Activated CD8-positive, alpha-beta T cell treated with anti-CD3 and anti-CD28 coated beads for 36 hours (primary cell): ENCODE measurements at places on chromosomes 1 and 21. TPM values are rescaled to one million over a fixed set of nuclear protein-coding genes. Genes with fewer than 3 reads are reported as not detected.

DNA sequence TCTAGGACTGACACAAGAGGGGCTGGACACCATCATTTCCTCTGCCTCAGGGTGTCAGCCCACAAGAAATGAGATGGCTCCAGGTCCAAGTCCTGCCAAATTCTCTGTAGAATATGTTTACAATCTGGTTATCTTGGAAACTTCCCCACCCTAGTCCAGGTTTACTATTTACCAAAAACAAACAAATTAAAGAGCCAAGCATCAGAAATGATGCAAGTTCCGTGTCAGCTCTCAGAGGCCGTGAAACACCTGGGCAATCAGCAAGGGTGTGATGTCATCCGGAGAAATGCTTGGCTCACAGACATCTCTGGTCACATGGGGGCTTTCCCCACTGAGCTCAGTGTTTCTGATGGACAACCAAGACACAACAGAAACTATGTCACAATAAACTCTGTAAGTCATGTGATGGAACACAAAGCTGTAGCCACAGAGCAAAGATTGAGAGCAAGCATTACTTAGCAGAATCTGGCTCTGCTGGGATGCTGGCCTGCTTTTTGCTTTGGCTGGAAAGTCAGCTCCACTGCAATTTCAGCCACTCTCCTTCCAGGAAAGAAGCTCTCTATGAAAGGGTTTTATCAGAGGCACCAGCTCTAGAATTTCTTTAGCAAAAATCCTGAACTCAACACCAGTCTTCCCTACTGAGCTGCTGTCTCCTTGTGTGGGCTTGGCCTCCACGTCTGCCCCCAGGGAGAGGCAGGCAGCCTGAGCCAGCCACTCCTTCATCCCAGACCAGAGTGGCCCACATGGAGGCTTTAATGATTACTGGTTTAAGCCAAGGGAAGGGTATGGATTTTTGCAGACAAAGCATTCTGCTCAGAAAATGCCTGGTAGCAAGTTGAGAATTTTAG is 55.9 kb downstream of the NENF start:
- DNase-seq, result peak; percentile 67

DNA sequence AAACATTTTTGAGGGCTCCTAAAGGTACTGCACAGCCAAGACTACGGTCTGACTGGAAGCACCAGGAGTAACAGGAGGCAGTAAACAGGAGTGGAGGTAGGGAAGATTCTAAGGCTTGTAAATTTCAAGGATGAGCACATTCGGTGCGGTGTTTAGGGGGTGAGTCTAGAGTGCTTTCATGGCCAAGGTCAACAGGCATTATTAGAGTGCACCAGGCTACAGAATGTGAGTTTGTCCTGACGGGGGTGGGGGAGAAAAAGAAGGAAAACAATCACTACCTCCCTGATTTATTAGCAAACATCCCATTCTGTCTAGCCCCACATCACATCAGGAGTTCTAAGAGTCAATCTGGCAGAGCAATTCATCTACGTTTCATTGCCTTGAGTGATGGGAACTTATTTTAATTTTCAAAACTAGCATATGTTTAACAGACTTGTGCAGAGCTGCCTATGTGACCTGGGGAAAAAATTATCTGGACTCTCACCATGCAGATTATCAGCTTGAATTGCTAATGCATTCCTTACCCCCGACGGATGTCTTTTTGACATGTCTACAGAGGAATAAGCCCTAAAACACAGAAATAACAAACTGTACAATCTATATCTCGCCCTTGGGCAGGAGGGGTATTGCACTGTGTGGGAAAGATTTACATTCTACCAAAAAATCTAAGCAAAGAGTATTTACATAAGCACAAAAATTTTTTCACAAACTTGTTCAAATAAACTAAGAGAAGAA is 45.0 kb downstream of the APP start:
- DNase-seq, result no peak

DNA sequence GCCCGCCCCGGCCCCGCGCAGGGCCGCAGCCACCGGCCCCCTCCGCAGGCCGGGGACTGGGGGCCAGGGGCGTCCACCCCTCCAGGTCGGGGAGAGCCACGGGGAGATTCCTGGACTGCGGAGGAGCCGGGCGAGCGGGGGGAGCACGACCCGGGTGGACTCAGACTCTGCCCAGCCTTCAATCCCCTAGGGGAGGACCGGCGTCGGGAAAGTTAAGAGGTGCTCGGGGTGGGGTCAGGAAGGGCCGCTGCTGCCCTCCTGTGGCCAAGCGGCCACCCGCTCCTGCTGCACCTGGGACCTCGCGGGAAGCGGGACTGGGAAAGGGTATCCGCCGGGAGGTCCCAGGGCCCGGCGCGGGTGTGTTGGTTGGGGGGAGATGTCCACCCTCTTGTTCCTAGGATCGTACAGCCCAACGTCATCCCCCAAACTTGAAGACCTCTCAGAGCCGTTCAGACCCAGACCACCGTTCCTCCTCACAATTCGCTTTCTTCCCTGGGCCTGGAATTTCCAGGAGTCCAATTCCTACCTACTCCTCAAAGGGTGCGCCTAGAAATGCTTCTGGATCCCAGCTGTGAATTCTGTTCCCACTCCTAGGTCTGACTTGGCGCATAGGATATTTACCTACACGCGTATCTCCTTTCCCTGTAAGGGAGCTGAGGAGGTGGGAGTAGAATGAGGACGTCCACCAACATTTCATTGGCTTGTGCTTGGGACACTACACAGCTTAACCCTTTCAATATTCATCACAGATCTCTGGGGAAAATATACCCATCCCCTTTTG is 484 bp upstream of the RHOC start:
- DNase-seq, result peak; percentile 75

The HMCN1 gene
- total RNA-seq, result not detected

GRCh38 chr1:170694172-170694926 is 30.4 kb downstream of the PRRX1 start:
- DNase-seq, result no peak

GRCh38 chr1:179177182-179177581 is 52.3 kb downstream of the ABL2 start:
- DNase-seq, result no peak

DNA sequence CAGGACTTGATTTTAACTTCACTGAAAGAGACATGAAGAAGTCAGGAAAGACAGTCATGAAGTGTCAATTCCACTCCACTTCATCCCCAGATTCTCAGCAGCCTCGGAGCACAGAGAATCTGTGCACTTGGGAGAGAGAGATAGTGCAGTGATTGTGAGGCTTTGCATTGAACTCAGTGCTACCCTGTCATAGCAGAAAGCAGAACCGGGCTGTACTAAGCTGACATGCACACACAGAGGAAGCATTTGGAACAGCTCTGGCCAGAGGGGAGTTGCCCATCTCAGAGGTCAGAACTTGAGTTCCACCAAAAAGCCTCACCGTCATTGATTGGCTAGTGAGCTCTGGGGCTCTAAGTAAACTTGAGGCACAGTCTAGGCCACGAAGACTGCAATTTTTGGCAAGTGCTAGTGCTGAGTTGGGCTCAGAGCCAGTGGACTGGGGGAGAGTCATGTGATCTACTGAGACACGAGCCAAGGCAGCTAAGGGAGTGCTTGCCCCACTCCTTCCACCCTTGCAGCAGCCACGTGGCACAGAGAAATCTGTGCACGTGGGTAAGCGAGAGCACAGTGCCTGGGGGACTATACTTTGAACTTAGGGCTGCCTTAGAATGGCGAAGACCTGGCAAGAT is 810.2 kb upstream of the ADAMTS5 start:
- DNase-seq, result no peak

DNA sequence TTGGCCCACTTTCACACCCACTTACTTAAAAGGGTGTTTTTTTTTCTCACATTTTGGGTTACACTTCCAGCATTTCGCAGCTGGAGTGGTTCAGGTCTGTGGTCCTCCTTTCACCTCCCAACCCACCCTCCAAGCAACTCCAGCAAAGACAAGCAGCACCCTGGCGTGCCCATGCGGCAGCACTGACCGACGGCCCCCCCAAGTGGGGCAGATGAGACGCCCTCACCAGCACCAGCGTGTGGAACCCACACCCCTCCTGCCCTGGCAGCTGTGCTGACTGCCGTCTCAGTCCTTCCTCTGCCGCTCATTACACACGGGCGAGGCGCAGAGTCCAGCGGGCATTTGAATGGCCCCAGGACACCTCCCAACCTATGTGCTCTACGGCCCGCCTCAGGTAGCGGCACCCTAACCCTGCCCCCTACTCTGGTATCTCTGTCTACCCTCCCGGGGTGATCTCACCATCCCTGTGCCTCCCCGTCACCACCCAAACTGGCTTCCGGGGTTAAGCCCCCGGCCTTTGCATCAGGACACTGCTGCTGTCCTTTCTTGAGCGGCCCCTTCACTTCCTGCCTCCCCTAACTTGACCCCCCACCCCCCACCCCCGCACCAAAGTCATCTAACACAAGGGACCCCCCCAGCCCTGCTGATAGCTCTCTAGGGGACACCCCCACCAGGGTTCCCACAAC is 10.9 kb downstream of the LSS start:
- DNase-seq, result no peak

The HSPB7 gene
- not detected for total RNA-seq

The SLC35F3 gene
- total RNA-seq, result 3.5 TPM

The NBPF20 gene
- 1.2 TPM for total RNA-seq

The LCE1E gene
- total RNA-seq, result not detected

GRCh38 chr1:63828322-63829044 is 54.7 kb downstream of the ROR1 start:
- DNase-seq, result no peak

The KIF26B gene
- 0.16 TPM for total RNA-seq

DNA sequence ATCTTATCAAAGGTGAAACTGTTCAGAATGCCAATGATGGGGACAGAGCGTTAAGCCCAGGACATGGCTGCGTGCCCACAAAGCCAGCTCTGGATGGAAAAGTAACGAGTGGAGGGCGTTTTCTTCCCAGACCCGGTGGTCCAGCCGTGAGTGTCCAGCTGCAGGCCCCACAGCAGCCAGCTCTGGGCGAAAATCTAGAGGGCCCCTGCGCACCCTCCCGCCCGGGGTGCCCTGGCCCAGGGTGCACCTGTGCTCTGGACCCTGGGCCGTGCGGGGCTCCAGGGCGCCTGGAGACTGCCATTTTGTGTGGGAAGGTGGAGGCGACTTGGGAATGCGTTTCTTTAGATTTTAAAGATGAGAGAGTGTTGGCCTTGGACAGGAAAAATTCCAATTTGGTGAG is 58.8 kb downstream of the SKI start:
- DNase-seq, result no peak

DNA sequence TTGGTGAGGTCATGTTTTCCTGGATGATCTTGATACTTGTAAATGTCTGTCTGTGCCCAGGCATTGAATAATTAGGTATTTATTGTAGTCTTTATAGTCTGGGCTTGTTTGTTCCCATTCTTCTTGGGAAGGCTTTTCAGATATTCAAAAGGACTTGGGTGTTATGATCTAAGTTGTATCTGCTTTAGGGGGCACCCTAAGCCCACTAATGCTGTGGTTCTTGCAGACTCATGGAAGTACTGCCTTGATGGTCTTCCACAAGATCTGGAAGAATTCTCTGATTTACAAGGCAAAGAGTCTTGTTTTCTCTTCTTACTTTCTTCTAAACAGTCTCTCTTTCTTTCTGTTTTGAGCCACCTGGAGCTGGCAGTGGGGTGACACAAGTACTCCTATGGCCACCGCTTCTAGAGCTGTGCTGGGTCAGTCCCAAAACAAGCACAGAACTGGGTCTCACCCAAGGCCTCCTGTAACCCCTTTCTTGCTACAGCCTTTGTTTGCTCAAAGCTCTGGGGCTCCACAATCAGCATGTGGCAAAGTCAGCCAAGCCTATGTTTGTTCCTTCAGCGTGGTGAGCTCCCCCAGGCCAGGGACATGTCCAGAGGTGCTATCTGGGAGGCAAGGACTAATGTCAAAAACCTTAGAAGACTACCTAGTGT is 12.6 kb downstream of the VN1R5 start:
- no peak for DNase-seq
